ENCODE measurements at places on chromosomes 6 and 20. TPM values are rescaled to one million over a fixed set of nuclear protein-coding genes. Genes with fewer than 3 reads are reported as not detected.
A peak's percentile ranks its signal among the peaks of the same experiment; 100 is the strongest.

GRCh38 chr6:151376440-151376839, 14.9 kb downstream of the ZBTB2 start:
- no peak for DNase-seq

DNA sequence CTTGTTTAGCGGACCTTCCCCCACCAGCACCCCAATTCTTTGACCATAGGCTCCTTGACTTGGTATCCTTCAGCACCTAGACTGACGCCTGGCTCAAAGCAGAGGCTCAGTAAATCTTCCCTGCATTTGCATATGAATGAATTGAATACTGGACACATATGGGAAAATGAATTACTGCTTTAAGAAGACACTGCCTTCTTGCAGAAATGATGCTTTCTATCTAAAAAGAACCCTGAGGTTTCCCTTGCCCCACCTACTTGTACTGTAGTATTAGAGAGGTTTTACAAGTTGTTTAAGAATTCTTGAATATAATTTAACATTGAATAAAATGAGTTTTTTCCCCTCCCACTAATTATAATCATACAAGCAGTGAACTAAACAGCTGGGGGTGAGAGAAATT, 190.7 kb downstream of the SAMD5 start:
- DNase-seq: no peak

DNA sequence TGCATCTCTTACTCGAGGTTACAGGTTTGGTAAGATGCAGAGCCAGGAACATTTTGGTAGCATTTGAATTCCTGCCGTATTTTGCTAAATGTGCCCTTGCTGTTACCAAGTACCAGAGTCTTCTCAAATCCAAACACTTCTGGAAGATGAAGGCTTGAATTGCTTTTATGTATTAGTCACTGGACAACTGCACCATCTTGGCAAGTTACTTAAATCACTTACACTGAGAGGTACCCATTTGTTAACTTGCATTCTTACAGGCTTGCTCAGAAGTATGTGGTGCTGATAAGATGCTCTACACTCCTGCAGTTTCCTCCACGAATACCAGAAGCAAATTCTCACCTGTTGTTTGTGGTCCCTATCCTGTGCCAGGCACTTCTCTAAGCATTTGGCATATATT, 12.7 kb downstream of the IL22RA2 start:
- DNase-seq: no peak

DNA sequence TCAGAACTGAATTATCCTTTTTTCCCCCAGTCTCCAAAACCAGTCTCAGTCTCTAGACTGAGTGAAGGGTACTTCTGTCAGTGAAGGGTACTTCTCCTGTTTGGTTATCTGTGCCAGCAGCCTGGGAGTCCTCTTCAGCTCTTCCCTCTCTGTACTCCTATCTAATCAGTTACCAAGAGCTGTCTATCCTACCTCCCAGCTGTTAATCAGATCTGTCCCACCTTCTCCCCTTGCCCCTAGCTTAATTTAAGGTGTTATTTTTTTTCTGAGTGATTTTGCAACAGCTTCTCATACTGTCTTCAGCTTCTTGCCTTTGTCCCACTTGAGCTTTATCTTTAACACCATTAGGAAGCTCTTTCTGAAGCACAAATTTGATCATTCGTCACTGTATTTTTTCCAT, 491.9 kb upstream of the SOX4 start:
- no peak for DNase-seq

DNA sequence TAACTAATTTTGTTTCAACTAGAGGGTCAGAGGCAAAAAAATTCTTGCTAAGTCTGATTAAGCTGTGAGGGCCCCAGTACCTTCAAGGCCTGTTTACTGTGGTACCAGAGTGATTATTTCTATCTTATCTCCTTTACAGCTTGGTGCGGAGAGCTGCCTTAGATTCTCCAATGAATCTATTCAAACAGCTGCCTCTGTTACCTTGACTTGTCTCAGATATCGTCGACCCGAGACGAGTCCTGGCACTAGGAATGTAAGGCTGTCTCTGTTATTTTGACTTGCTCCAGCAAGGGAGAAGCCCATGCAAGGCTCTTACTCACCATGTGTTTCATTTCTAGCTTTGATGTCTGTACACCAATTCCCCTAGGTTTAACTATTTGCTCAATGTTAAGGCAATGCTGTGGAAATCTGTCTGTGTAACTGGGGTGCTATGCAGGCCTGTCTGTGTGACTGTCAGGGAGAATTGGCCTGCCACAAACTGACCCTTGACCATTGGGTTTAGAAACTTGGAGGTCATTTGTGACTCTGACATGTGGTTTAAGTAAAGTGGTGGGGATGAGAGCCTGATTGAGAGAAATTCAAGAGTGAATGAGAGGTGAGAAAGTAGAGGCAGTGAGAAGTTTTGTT, 10.4 kb upstream of the FKBPL start:
- no peak for DNase-seq

GRCh38 chr6:148383658-148384368, 41.2 kb downstream of the SASH1 start:
- DNase-seq: no peak

- peak; percentile 8 for DNase-seq
These were observed 33.3 kb downstream of the JPH2 start for GRCh38 chr20:44153636-44154043.

DNA sequence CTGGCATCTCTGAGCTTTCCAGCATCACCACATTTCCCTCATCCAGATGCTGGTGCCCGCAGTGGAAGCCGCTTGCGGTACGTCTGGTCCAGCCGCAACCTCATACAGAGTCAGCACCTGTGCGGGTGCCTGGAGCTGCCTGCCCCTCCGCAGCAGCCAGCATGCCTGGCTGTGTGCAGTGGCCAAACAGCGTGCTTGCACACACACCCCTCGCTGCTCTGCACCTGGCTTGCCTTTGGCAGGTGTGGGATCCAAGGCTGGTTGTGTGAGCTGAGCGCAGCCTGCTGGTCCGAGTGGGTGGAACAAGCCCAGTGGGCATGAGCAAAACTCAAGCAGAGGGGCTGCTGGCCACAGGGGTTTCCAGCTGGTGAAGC, 3.1 kb upstream of the HINT3 start:
- peak; percentile 12 for DNase-seq

DNA sequence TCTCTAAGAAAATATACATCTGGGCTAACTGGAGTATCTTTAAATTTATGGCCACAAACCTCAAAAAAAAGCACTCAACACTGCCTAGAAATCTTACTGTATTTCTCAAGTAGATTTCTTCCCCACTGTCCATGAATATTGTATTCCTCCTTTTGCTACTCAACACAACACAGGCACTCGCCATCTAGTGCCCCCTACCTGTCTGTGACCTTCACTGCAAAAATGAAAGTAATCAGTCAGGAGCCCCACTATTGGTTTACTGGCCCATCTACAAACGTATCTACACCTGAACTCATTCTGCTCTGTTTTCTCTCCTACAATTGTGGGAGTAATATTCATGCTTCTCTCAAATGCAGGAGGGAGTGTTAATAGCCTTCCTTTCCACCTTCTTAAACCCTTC, 58.3 kb downstream of the LY86 start:
- DNase-seq: no peak

- no peak for DNase-seq
These were observed 17.8 kb downstream of the AFG1L start for GRCh38 chr6:108312605-108313004.

- DNase-seq: no peak
These were observed 77.8 kb upstream of the SMLR1 start for GRCh38 chr6:130749402-130749801.

GRCh38 chr6:89602166-89602565, 36.4 kb downstream of the LYRM2 start:
- DNase-seq: no peak

C20orf96 gene
- total RNA-seq: 7.4 TPM

HTR1B gene
- not detected for total RNA-seq

BTNL2 gene
- total RNA-seq: not detected

PKHD1 gene
- not detected for total RNA-seq

RALGAPA2 gene
- total RNA-seq: 14.3 TPM

ZDHHC14 gene
- 2.5 TPM for total RNA-seq

GTF2H4 gene
- total RNA-seq: 37.1 TPM

FRS3 gene
- 4.1 TPM for total RNA-seq
